ENCODE measurements at places on chromosomes 16 and 17.
A peak's percentile ranks its signal among the peaks of the same experiment; 100 is the strongest.

DNA sequence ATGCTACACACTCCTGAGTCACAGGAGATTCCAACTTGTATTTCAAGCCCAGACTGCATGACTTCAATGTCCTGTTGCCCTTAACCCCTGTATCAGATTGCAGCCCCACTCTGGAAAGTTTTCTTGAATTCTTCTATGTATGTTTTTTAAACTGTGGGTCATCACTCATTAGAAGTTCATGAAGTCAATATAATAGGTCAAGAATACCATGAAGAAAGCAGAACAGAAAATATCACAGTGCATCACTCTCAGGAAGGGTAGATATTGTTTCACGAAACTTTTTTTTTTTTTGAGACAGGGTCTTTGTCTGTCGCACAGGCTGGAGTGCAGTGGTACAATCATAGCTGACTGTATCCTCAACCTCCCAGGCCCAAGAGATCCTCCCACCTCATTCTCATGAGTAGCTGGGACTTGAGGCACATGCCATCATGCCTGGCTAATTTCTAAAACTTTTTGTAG lies 20.5 kb downstream of the PRKCB start:
- DNase-seq = no peak

GRCh38 chr17:79078476-79079190 lies 4.0 kb downstream of the ENGASE start:
- no peak for DNase-seq

GRCh38 chr16:85917959-85918358 lies 19.0 kb downstream of the IRF8 start:
- DNase-seq = no peak

DNA sequence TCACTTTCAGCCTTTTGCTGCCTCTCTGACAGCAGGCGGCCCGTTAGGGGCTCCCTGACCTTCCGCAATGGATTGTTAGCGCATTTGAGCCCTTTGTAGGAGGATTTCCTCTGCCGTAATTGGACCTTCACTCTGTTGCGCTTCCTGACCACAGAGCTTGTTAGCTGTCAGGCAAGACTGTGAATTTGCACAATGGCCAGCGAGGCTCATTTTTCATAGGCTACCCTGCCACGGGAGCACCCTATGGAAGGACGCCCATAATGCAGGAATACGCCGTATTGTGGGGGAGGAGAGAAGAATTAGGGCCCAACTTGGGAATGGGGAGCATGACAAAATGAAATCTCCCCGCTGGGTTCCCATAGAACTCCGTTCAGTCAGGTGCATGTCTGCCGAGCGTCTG lies 205.2 kb upstream of the NLRP1 start:
- DNase-seq = no peak

DNA sequence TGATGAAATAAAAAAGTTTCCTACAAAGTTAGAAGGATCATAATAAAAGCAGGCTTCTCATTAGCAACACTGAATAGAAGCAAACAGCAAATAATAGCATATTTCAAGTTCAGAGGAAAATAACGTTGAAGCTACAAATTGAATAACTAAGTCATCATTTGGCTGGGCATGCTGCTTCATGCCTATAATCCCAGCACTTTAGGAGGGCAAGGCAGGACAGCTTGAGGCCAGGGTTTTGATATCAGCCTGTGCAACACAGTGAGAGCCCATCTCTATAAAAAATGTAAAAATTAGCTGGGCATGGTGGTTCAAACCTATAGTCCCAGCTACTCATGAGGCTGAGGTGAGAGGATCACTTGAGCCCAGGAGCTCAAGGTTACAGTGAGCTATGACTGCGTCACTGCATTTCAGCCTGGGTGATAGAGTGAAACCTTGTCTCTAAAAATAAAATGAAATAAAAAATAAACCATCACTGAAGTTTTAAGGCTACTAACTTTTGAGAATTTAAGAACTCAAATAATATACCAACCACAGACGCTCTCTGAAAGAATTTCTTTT lies 25.5 kb downstream of the NCOR1 start:
- DNase-seq = no peak

DNA sequence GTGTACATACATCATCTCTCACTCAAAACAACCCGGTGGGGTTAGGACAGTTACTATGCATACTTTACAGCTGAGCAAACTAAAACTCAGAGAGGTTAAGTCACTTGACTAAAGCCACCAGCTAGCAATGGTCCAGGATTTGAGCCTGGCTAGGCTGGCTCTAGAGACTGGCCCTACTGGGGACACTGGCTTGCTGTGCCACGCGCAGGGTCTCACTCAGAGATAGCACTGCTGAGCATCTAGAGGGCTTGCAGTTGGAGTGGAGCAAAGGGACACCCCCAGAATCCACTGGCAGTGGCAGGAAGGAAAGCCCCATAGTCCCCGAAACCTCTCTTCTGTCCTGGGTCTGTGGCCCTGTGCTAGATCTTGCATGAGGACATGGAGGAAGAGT lies 11.1 kb downstream of the SAMD14 start:
- DNase-seq = no peak

GRCh38 chr16:8950580-8951077 lies 13.1 kb downstream of the USP7 start:
- no peak for DNase-seq

DNA sequence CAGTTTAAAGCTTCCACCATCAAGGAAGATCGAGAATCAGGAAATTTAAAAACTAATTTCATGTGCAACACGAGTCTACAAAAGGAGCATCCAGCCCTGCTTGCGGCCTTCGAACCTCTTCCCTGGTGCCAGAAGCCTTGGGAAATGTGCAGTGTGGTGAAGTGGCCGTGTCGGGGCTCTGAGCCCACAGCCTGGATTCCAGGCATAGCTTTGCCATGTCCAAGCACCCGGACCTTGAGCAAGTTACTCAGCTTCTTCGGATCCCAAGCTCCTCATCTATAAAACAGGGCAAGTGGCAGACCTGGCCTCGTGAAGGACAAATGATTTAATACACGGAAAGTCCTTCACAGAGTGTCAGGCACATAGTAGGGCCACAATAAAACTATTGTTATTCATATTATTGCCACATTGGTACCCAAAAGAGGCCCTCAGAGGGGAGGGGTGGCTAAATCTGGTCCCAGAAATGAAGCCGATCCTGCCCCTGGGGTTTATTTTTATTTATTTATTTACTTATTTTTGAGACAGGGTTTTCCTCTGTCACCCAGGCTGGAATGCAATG lies 34.8 kb downstream of the COTL1 start:
- DNase-seq = no peak

DNA sequence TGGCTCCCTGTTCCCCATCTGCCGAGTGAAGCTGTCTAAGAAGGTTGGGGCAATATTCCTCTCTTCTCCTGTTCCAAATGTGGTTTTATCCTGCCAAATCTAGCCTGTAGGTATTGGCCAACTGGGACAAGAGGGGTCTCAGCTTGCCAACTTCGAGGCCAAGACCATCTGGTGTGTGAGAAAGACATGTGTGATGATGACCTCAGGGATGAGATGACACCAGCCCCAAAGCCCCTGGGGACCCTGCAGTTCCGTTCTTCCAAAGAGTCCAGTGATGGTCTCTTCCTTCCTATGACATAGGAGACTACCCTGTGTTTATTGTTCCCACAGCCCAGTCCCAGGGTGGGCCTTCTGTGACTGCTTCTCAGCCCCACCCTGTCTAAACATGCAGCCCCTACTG lies 34.8 kb upstream of the ADAMTS18 start:
- DNase-seq = no peak

DNA sequence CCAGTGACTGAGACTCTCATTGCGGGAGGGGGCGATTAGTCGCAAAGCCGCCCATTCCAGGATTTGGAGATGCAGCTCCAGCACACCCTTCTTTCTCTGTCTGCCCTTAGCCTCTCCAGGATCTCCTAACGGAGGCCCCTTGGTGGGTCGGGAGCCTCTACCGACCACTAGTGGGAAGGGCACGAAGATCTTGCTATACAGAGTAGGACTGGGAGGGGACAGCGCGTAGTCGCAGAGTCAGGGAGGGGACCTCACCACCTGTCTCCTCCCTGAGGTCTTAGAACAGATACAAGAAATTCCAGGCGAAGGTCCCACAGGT lies 588 bp upstream of the SMTNL2 start:
- no peak for DNase-seq

DNA sequence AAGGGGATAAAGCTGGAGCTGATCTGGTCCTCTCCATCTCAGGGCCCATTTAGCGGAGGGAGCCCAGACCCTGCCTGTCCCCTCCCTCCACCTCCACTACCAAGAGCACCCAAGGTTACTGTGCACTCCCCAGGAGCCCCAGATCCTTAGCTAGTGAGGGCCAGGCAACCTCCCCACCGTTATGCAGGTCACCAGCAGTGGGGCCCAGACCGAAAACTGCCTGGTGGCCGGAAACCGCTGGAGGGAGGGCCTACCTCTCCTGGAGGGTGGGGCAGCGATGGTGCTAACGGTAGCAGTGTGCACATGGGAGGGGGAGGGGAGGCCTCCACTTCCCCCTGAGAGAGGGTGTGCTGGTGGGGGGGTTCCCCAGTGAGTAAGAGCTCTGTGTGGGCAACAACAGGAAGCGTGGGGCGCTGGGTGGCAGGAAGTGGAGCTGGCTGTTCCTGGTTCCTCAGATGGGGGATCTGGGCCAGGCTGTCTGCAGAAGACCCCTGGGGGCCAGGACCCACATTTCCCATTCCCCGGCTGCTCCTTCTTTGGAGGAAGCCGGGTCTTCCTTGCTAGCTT lies 4.4 kb downstream of the FMNL1 start:
- peak; percentile 50 for DNase-seq

- DNase-seq = no peak
Measured at GRCh38 chr17:10290041-10290440, 82.8 kb downstream of the MYH13 start.

DNA sequence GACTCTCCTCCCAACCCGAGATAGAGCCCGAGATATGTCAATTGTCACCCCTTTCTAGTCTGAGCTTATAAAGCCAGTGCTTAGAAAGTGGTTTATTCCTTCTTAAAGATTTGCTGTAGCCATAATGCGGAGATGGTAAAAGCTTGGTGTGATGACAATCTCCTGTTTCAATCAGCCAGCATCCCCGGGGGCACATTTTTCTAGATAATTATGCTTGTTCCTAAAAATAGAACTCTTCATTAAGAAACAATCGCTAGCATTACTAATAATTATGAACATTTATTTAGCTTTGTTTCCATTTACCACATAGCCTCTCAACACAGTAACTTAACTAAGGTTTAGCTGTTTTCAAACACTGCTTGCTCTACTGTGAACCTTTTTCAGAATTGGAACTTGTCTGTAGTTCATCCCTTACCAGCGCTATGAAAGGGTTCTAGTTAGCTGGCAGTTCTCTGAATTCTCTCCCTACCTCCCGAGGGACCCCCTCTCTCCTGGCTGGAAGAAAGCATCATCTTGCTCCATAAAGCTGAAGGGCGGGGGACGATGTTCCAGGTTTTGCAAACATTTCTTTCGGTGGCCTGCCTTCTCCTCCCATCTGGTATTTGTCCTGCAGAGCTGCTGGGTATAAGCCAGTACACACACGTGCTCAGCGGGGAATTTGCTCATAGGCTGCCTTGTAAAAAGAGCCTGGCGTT lies 922 bp upstream of the MRPL58 start:
- peak; percentile 70 for DNase-seq

DNA sequence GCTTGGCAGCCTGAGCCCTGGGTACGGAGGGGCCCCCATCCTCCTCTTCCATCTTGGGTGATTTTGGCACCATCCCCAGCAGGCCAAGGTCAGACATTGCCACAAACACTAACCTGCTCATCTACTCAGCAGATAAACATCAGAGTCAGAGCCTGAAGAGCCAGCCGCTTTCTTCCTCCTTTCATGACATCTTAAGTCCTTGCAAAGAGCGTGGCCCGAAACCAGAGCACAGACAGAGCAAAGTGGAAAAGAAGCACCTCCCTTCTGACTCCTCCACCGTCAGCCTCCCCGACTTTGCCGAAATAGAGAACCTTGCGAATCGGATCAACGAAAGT lies 60.4 kb upstream of the RPH3AL start:
- DNase-seq = no peak

DNA sequence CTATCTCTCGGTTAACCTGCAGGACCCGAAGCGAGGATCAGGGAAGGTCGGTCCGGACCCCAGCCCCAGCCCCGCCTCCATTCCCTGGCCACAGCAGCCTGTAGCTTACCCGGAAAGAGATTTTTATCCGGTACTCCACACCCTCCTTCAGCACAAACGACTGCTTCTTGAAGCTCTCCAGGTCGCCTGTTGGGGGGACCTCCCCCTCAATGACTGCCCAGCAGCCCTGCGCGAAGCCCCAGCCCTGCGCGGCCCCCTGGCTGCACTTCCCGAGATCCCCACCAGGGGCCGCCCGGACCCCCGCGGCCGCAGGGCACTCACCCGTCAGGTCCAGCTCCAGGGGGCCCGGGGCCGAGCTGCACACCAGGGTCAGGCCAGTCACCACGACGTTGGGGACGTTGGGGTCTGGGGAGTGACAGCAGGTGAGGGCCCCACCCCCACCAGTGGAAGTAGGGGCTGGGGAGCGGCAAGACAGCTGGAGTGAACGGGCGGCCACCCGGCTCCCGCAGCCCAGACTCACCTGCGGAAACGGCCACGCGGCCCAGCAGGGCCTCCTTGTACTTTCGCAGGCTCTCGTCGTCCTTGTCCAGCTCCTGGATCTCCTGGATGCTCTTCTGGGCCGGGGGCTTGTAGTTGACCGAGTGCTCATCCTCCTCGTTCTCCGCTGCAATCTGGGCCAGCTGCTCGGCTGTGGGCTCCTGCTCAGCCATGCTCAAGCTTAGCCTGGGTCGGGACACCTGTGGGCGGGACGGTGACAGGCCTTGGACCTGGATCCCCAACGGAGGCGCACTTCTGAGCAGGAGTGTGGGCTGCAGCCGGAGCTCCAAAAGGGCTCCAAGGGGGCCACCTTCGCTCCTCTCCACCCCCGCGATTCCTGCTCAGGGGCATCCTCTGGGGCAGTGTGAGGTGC lies 1.7 kb downstream of the ARHGDIA start:
- peak; percentile 78 for DNase-seq

DNA sequence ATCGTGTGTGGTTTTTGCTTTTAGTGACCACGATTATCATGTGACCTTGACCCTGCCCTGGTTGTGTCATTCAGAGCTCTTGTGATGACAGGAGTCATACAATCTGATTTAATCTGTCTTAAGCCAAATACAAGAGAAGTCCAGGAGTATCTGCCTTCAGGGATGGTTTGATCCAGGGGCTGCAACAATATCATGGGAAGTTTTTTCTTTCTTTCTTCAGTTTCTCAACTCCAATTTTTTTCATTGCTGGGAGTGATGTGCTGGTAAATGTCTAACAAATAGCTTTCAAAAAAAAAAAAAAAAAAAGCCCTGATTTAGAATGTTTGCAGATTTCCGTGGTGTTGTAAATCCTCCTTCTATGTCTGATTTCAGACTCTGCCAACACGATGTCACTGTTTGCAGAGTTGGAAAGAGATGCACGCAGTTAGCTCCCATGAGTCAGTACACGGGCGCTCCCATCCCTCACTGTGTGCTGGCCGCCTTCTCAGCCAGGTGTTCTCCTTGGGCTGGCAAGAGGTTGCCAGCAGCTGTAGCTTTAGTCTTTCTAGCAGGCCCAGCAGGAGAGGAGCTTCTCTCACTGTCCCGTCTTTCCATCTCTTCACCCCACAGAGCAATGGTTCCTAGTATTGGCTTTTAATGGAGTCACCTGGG lies 229.7 kb downstream of the SNX29 start:
- DNase-seq = no peak

Measured in muscle of back (tissue), 13 donors.